ENCODE measurements at places on chromosomes 4 and X. TPM values are rescaled to one million over a fixed set of nuclear protein-coding genes. Genes with fewer than 3 reads are reported as not detected.

The GUCY2F gene
- not detected for total RNA-seq

The ALPK1 gene
- 8.8 TPM for total RNA-seq

The CFAP47 gene
- not detected for total RNA-seq

The MAGEB18 gene
- not detected for total RNA-seq

The CORIN gene
- not detected for total RNA-seq

Data from MG63 (cell line).